Muscle of arm (tissue), 14 donors: ENCODE measurements at places on chromosomes 11 and 22.

DNA sequence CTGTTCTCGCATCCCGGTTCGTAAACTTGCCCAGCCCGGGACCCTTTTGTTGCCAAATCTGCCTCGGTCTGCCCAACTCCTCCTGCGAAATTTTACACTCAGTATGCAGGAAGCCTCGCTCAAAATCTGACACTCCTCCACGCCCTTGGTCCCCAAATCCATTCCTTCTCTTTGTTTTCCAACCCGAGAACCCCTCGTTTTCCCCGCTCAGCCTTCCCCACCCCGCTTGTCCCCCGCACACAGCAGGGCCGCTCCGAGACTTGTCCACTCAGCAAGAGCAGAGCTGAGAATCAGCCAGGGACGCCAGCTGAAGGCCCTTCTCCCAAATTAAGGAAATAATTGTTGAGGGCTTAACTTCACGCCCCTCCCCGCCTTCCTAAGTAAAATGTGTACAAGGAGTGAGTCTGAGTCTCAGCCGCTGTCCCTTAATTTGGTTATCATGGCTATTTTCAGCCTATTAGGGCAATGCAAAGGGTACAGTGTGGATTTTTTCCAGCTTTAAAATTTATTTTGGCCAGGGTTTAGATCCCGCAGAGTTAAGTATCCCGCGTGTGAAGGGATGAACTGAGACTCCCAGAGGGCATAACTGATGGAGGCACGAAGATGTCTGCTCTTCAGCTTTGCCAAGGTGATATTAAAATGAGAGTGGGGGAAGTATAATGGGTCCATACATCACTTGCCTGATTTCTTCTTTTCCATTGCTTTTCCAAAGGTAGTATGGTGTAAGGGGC is 581 bp upstream of the FBXO3 start:
- no peak for DNase-seq

- no peak for DNase-seq
These were observed 81.3 kb upstream of the CADM1 start for GRCh38 chr11:115585361-115586024.

- DNase-seq, result no peak
These were observed 5.6 kb downstream of the AP1B1 start for GRCh38 chr22:29382580-29383302.

DNA sequence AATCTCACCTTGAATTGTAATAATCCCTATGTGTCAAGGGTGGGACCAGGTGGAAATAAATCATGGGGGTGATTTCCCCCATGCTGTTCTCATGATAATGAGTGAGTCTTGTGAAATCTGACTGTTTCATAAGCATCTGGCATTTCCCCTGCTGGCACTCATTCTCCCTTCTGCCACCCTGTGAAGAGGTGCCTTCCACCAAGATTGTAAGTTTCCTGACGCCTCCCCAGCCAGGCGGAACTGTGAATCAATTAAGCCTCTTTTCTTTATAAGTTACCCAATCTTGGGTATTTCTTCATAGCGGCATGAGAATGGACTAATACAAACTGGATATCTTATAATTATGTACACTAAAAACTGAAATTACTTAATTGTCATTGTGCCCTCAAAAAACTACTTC is 189.2 kb upstream of the API5 start:
- DNase-seq, result no peak

GRCh38 chr11:67665541-67666302 is 8.7 kb downstream of the ALDH3B2 start:
- no peak for DNase-seq

- DNase-seq, result no peak
These were observed 3.9 kb upstream of the IL17REL start for GRCh38 chr22:50016308-50016987.

DNA sequence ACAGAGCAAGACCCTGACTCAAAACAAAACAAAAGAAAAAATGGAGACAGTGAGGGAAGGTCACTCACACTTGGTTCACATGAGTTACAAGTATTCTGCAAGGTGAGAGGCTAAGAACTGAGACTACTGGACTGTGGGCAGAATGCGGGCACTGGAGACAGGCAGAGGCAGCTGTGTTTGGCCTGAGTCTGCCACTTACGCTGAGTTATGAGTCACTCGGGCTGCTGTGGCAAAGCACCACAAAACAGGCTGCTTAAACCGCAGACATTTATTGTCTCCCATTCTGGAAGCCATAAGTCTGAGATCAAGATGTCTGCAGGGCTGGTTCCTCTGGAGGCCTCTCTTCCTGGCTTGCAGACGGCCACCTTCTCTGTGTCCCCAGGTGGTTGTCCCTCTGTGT is 122.8 kb downstream of the SHANK2 start:
- DNase-seq, result no peak

GRCh38 chr11:88308576-88308975 is 29.0 kb downstream of the CTSC start:
- DNase-seq, result no peak

- no peak for DNase-seq
These were observed 25.0 kb downstream of the SWAP70 start for GRCh38 chr11:9688716-9689511.

DNA sequence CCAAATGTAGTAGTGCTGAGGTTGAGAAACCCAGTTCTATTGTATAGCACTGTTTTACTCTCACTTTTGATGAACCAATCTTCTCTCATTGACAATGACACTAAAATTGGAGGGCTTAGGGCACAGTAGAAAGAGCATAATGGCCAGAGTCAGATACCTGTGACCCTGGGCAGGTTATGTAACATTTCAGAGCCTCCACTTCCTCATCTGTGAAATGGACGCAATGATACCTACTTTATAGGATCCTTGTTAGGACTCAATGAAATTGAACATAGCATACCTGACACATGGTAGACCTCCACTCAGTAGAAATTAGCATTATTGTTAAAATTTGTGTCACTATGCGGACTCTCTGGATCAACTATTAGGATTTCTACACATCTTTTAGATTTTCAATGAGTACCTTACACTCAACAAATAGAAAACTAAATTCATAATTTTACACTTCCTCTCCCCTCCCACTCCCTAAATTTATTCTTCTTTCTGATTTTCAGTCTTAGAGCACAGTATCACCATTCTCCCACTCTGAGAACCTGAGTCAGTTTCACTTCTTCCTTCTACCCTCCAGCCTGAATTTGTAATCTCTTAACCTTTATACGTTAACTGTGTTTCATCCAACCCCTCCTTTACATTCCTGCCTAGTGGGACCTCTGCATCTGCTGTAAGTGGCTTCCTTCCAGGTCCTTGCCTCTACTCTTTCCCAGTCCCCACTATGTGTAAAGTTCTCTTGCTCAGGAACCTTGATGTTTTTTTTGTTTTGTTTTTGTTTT is 78.3 kb downstream of the MICAL2 start:
- no peak for DNase-seq
